ENCODE measurements at places on chromosomes 4 and X.

GRCh38 chr4:26201120-26201519 is 119.7 kb upstream of the RBPJ start:
- DNase-seq, result no peak

GRCh38 chr4:55795341-55795740 is 24.2 kb upstream of the EXOC1L start:
- no peak for DNase-seq

GRCh38 chr4:26839016-26839415 is 21.6 kb upstream of the STIM2 start:
- DNase-seq, result no peak

DNA sequence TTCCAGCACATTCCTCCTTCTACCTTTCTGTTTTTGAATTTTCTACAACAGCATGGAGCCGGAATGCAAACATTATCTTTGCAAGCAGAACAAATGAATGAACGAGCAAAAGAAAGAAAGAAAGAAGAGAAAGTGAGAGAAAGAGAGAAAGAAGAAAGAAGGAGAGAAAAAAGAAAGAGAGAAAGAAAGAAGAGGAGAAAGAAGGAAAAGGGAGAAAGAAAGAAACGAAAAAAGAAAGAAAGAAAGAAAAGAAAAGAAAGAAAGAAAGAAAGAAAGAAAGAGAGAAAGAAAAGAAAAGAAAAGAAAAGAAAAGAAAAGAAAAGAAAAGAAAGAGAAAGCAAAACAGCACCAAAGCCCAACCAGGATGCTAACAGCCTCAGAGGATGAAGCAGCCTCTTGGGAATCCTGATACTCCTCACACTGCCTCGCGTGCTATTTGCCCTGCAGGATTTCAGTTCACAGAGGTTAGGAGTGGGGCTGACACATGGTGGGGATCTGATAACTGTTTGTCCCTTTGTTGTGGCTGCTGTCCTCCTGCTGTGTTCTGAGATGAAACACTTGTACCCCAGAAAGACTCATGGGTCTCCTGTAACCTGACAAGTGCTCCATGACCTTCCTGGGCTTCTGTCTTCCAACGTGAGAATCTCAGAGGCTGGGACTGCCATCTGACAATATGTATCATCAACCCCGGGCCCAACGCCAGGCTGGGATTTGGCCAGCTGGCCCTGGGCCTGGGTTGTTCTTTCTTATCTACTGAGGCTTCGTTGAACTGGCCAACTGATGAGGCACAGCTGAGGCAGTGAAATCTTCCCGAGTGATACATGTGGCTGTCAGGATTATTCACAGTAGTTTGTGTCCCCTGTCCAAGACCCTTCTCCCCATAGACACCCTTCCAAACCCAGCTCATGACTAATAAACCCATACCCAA is 61.0 kb downstream of the SEPSECS start:
- DNase-seq, result no peak

DNA sequence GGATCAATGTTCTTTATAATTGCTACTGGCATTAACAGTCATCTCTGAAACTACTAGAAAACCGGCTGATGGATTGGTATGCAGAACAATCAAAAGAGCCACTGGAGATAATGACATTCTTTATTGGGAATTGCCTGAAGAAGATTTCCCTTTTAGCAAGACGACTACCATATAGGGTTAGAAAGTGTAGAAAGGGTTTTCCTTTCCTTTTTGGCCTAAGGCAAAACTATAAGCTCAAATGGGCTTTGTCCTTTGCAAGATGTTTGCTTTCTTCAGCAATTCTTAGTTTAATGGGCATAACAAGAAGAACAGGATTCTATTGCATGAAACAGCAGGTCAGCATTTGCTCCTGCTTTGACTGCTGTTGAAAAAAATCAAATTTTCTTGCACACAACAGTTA is 214.2 kb upstream of the PCDH10 start:
- DNase-seq, result no peak

- DNase-seq, result no peak
These were observed 841 bp downstream of the MTNR1A start for GRCh38 chr4:186554539-186554913.

DNA sequence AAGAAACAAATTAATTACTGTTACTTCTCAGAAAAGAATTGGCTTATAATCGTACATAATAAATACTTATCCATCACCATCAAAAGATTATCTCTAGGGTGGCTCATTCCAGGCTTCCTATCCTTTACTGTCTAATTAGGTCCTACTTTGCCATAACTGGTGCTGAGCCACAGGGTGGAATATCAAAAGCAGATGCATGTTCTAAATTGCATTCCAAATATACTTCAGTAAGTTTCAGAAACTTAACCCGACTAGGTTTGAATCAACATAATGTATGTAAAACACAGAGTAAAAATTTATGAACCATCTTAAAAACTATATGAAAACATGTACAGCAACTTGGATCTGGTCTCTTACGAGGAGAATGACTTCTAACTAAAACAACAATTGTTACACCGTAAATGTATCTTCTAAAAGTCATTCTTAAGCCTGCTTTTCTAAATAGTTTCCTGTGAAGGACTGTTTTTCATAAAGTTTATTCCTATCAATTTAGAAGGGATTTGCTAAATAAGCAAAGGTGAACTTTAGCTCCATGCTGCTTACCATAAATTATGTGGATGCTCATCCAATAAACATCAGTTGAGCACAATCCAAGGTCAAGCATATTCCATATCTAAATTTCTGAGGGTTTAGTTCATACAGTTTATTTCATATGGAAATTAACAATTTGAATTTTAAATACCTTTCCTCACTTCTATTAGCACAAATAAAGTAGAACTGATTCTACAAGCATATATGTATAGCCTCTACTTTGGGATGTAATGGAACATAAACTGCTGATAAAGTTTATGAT is 13.4 kb downstream of the ZAR1 start:
- no peak for DNase-seq

Data from retinal pigment epithelial cell (primary cell).